ENCODE measurements at places on chromosomes 6 and 20. TPM values are rescaled to one million over a fixed set of nuclear protein-coding genes. Genes with fewer than 3 reads are reported as not detected.

The ESR1 gene
- total RNA-seq, result not detected

DNA sequence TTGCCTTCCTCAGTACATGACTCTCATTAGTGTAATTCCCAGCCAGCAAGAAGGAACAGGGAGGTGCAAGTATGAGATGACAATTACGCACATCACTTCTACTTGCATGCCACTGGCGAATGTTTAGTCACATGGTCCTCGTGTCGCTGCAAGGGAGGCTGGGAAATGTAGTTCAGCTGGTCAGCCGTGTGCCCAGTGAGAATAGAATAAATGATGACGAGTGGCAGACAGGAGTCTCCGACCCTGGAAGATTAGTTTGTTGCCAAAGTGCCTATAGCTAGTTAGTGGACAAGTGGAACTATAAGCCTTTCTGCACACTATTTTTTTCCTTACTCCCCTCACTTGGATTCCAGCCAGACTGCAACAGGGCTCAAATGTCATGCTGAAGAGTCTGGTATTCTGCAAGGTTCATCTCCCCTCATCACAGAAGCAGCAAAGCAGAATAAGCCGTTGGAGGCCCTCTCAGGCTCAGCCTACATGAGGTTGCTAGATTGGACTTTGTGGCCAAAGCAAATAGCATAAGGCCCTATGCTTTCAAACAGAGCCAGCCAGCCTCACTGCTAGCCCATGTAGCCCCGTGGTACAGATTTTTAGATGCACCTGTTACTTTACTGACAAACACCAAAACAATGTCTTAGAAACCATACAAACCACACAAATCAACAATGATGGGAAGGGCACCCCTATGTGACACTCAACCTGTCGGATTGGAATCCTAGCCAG lies 9.7 kb downstream of the LINC00237 start:
- DNase-seq, result peak; percentile 80

GRCh38 chr6:87210979-87211378 lies 55.6 kb downstream of the ZNF292 start:
- peak; percentile 58 for DNase-seq

GRCh38 chr6:109411034-109411433 lies 28.8 kb upstream of the CD164 start:
- DNase-seq, result no peak

GRCh38 chr6:139742671-139743070 lies 368.2 kb upstream of the CITED2 start:
- no peak for DNase-seq

GRCh38 chr6:69775585-69775849 lies 21.3 kb downstream of the LMBRD1 start:
- DNase-seq, result no peak

GRCh38 chr20:53557130-53557529 lies 36.5 kb downstream of the ZNF217 start:
- DNase-seq, result no peak

DNA sequence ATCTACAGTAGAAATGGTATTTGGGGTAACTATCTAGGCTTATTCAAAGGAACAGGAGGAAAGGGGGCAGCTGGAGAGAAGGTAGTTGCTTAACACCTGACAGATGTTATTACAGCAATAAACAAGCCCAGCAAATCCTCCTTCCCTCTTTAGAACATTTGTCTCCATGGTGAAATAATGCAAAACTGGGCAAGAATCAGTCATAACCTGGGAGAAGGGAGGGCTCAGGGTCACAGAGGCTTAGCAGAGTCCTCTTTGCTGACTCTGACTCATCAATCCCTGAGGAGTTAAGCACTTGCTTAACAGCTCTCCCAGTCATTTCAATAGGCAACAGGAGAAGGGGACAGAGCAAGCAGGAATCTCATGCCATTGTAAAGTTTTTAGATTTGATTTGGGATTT lies 230.3 kb downstream of the IBTK start:
- peak; percentile 66 for DNase-seq

GRCh38 chr6:31617010-31617409 lies 2.0 kb downstream of the AIF1 start:
- no peak for DNase-seq

DNA sequence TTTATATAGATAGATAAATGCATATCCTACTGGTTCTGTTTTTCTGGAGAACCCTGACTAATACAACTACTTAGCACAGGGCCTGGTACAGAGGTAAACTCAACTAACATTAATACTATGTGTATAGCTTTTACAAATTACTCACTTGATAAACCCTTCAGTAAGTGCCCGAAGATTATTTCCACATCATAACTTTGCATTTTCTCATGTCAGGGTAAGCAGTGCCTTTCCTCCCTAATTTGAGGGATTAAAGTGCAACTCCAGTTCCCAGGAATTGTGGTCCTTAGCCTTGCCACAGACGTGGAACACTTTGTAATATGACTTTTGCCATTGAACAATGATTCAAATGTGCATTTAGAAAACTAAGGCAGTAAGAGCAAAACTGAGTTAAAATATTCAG lies 147.5 kb upstream of the SMLR1 start:
- DNase-seq, result no peak

- no peak for DNase-seq
These were observed 198.4 kb upstream of the TENT5A start for GRCh38 chr6:81950877-81951276.

DNA sequence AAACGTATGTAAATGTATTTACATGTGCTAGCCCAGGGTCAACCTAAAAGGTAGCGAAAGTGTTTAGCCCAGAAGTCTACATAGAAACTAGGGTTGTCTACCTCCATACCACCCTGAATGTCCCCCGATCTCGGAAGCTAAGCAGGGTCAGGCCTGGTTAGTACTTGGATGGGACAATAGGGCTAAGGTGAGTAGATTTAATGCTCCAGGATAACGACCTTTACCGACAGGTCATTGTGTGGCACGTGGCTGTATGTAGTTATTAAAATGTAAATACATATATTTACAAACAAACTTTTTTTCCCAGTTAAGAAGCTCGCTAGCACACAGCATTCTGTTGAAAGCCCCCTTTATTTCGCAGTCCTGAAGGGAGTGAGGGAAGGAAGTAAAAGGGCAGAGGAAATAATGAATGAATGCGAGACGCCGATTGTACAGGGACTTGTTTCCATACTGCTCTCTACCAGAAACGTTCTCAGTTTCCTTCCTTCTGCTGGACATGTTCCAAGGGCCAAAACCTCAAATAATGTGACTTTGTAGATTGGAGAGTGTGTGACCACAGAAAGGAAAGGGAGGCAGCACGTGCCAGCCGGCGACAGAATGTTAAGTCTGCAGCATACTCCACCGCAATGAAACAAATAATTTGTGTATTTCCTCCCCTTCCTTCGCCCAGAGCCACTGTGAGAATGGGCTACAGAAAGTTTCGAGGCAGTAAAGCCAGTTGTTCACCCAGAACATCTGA lies 612 bp downstream of the ADAT2 start:
- DNase-seq, result peak; percentile 77

- DNase-seq, result no peak
These were observed 106.7 kb downstream of the FOXC1 start for GRCh38 chr6:1716396-1716795.

DNA sequence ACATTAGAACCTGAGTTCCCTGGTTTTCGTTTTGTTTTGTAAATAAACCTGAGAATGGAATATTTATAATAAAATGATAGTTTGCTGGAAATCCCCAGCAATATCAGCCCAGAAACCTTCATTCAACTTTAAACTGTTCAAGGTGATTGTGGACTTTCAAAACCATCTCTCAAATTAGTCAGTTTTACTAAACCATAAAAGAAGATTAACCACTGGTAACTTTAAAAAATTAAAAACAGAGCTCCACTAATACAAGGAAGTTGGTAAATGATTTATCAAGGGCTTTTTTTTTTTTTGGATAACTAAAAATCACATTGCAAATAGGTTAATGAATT lies 10.0 kb downstream of the MBOAT1 start:
- DNase-seq, result no peak

All from endodermal cell (in vitro differentiated cells).